ENCODE measurements at places on chromosomes 5 and 9. TPM values are rescaled to one million over a fixed set of nuclear protein-coding genes. Genes with fewer than 3 reads are reported as not detected.
A peak's percentile ranks its signal among the peaks of the same experiment; 100 is the strongest.

The CDH9 gene
- not detected for total RNA-seq

The IPPK gene
- total RNA-seq: 16.6 TPM

The DMRT2 gene
- 0.84 TPM for total RNA-seq

The PCDHB8 gene
- total RNA-seq: 2.1 TPM

The SPINK6 gene
- total RNA-seq: not detected

The NTMT1 gene
- total RNA-seq: 15.0 TPM

GRCh38 chr9:75033791-75034473 lies 5.8 kb upstream of the CARNMT1 start:
- no peaks in the 10 kb centered on the region for H3K27me3 ChIP-seq
- no peak overlapping the region for H3K27ac ChIP-seq
- no peaks in the 10 kb centered on the region for H3K4me1 ChIP-seq
- DNase-seq: no peak
- H3K4me3 ChIP-seq: no peak overlapping the region

GRCh38 chr9:73824671-73825070 lies 672.5 kb upstream of the RORB start:
- H3K27me3 ChIP-seq: no peaks in the 10 kb centered on the region
- H3K27ac ChIP-seq: no peak overlapping the region
- DNase-seq: no peak
- H3K4me1 ChIP-seq: no peaks in the 10 kb centered on the region
- no peaks in the 10 kb centered on the region for H3K36me3 ChIP-seq

DNA sequence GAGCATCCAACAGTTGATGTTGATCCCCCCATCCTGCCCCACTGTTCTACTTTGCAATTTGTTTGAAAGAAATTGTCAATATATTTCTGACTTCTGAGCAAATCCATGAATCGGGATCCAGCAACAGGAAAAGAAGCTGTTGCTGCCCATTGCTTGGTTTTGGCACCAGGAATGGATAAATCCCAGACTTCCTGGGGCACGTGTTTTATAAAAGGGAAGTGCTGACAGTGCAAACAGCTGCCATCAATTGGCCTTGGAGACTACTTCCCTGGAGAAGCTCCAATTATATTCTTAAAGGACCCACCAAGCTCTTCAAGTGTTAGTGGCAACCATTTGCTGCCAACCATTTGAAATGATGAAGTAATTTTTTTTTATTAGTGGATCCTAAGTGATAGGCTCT lies 13.7 kb downstream of the STK32A start:
- no peak overlapping the region for H3K4me3 ChIP-seq
- H3K27me3 ChIP-seq: no peaks in the 10 kb centered on the region

DNA sequence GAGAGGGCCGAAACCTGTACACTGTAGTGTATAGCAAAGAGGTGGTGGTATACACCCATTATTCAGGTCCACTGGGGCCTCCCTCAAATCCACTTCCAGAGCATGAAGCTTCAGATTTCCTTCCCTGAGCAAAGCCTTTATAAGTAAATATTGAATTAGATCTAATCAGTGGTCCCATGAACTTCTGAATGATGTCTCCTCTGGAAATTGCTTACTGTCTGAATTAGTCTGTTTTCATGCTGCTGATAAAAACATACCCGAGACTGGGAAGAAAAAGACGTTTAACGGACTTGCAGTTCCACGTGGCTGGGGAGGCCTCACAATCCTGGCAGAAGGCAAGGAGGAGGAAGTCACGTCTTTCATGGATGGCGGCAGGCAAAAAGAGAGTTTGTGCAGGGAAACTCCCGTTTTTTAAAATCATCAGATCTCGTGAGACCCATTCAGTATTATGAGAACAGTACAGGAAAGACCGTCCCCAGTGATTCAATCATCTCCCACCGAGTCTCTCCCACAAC lies 193.5 kb downstream of the NR3C1 start:
- no peak overlapping the region for H3K4me3 ChIP-seq
- no peak for DNase-seq
- H3K36me3 ChIP-seq: no peaks in the 10 kb centered on the region
- H3K4me1 ChIP-seq: peaks cover 28% of the 10 kb centered on the region
- H3K27ac ChIP-seq: no peak overlapping the region

GRCh38 chr9:110890416-110890815 lies 147.9 kb downstream of the LPAR1 start:
- H3K27ac ChIP-seq: no peak overlapping the region
- no peaks in the 10 kb centered on the region for H3K4me1 ChIP-seq
- no peak for DNase-seq
- no peak overlapping the region for H3K4me3 ChIP-seq

- no peak overlapping the region for H3K4me3 ChIP-seq
- no peak for DNase-seq
- peak overlapping the region; percentile 3 for H3K27ac ChIP-seq
- peaks cover 20% of the 10 kb centered on the region for H3K4me1 ChIP-seq
Measured at GRCh38 chr9:96376891-96377874, 6.3 kb downstream of the SLC35D2 start.

DNA sequence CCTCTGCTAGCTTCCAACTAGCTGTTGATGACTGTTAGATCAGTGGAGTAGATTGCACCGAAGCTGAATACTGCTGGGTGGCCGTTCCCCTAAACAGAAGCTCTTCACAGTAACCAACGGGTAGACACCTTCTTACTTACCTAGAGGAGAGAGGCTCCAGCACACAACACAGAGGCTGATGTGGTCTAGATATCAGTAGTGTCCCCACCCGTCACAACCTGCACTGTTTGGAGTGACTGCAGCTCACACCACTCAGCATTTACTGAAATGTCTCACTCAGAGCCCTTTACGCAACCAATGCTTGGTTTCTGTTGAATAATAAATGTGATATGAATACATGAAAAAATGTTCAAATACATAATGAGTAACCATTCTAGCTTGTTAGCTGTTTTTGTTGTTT lies 5.3 kb downstream of the TMEM174 start:
- H3K27ac ChIP-seq: no peak overlapping the region
- DNase-seq: no peak
- no peaks in the 10 kb centered on the region for H3K4me1 ChIP-seq
- no peaks in the 10 kb centered on the region for H3K36me3 ChIP-seq
- H3K4me3 ChIP-seq: no peak overlapping the region

- no peak for DNase-seq
- H3K4me3 ChIP-seq: no peak overlapping the region
- no peaks in the 10 kb centered on the region for H3K27me3 ChIP-seq
- H3K36me3 ChIP-seq: peaks cover 28% of the 10 kb centered on the region
- H3K4me1 ChIP-seq: peaks cover 15% of the 10 kb centered on the region
Measured at GRCh38 chr5:133970325-133970909, 2.0 kb upstream of the C5orf15 start.

GRCh38 chr9:137691646-137692351 lies 73.0 kb downstream of the EHMT1 start:
- H3K27me3 ChIP-seq: no peaks in the 10 kb centered on the region
- peaks cover 50% of the 10 kb centered on the region for H3K4me1 ChIP-seq
- peak; percentile 77 for DNase-seq

GRCh38 chr9:136250676-136251075 lies 5.1 kb upstream of the QSOX2 start:
- DNase-seq: peak; percentile 57
- no peaks in the 10 kb centered on the region for H3K36me3 ChIP-seq
- no peak overlapping the region for H3K27ac ChIP-seq
- H3K4me3 ChIP-seq: no peak overlapping the region
- H3K4me1 ChIP-seq: no peaks in the 10 kb centered on the region
